ENCODE measurements at places on chromosomes 7 and 10. TPM values are rescaled to one million over a fixed set of nuclear protein-coding genes. Genes with fewer than 3 reads are reported as not detected.

- ATAC-seq = no peak
These were observed 72.0 kb upstream of the FOXP2 start for GRCh38 chr7:114342431-114343179.

- peak; percentile 83 for ATAC-seq
These were observed 64.6 kb downstream of the KLF6 start for GRCh38 chr10:3720228-3721019.

- ATAC-seq = no peak
These were observed 179.2 kb upstream of the MBL2 start for GRCh38 chr10:52951824-52952223.

DNA sequence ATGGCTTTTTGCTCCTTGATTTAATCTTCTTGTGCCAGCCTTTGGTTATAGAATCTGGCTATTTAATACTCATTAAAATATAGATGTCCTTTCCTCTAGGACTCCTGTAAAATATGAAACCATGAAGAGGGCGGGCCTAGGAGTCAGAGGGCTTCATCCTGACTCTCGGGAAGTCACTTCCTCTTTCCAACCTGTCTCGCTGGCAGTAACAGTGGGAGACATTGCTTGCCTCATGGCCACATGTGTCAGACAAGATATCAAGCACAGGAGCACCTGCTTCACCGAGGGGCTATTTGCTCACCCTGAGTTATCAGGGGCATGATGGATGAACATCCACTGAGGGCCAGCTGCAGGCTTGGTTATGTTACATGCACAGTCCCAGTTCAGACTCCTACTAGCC is 31.0 kb downstream of the SLIT1 start:
- ATAC-seq = no peak

DNA sequence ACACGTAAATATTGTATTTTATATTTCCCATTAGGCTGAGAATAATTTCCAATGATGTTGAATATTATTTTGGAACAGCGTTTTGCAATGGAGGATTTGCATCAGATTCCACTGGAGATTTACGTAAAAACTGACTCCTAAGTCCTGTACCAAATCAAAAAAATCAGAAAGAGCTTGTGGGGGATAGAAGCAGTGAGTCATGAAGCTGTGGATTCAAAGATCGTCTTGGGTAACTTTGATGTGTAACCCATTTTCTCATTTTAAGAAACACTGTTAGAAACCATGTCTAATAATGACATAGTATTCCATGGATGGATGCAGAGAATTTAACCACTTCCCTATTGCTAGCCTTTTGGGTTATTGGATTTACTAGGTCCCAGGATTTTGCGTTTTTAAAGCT is 158.6 kb downstream of the INHBA start:
- no peak for ATAC-seq

The BTBD16 gene
- total RNA-seq = not detected
